Esophagus muscularis mucosa (tissue), 4 donors: ENCODE measurements at places on chromosomes 11 and 22.

DNA sequence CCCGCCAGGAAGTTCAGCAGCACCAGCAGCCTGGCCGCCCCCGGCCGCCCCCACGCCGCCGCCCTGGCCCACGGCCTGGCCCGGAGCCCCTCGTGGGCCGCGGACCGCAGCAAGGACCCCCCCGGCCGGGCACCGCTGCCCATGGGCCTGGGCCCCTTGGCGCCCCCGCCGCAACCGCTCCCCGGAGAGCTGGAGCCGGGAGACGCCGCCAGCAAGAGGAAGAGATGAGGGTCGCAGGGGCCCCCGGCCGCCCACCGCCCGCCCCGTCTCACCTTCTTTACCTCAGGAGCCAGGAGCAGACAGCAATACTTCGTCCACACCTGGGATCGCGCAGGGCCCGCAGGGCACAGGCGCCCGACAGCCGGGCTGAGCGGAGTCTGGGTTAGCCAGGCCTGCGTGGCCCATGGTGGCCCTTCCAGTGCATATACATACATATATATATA is 115.6 kb downstream of the CACNA1I start:
- DNase-seq, result no peak

DNA sequence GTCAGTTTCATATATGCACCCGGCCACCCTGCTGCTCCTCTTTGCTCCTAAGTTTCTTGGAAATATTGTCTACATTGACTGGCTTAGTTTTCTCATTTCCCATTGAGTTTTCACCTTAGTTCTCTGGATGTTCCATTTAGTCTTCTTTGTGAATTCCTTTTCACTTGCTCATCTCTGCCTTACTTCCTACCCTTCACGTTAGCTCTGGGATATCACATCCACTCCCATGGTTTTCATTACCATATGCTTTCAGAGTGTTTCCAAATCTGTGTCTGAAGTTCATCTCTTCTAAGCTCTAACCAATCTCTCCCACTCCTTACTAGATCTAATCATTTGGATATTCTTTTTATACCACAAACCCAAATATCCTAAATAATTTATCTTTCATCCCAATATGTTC is 226.4 kb downstream of the FAM76B start:
- DNase-seq, result no peak

DNA sequence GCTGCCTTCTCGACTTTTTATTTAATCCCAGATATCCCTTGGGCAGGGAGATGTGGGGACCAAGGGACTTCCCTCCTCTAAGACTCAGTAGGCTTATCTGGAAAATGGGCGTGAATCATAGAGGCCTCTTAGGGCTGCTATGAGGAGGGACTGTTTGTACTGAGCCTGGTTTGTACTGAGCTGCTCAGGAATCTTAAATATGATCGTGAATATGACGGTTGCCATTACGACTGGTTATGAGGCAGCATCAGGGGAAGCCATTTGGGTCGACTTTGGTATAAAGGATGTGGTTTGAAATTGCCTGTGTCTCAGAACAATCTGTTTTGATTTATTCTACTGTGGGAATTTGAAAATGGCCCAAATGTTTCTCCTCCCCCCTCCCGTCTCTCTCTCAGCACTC is 20.6 kb downstream of the TSPAN18 start:
- no peak for DNase-seq

- no peak for DNase-seq
These were observed 423.4 kb downstream of the GUCY1A2 start for GRCh38 chr11:106594751-106595351.

- DNase-seq, result no peak
These were observed 1.0 kb downstream of the VWCE start for GRCh38 chr11:61293867-61294716.

DNA sequence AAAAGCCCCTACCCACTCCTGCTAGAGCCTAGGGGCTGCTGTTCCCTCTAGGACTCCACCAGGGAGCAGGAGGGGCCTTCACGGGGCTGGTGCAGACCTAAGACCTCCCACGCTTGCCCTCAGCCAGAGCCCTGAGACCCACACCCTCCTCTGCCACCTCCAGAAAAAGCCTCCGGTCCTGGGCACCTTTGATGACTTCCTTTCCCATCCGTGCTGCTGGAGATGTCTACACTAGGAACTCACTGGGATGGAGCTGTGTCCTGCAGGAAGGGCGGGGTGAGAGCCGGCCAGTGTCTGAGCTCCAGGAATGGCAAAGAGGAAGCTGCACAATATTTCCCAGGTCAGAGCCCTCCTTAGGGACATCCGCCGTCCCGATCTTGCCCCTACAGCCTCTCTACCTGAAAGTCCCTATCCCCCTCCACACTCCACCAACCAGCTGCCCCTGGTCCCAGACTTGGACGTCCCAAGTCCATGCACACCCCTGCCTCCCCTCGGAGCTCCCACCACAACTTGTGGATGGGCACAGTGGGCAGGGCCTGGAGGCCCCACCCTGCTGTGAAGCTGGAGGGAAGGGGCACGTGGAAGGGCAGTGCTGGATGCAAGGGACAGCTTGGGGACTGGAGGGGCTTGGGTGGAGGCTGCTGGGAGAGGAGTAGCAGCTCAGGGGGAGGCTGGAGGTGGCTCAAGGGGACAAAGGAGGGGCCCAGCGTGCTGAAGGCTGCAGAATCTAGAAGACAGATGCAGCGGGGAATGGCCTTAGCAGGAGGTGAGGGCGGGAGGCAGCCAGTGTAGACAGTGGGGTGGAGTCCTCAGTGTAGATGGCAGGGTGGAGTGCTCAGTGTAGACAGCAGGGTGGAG is 13.5 kb upstream of the LRP5 start:
- DNase-seq, result no peak

- no peak for DNase-seq
These were observed at the start of gene FAM83F for GRCh38 chr22:39994566-39995392. FAM83F (plus strand) TSS chr22:39994954; CDS start chr22:39995043, 89 bp downstream.

DNA sequence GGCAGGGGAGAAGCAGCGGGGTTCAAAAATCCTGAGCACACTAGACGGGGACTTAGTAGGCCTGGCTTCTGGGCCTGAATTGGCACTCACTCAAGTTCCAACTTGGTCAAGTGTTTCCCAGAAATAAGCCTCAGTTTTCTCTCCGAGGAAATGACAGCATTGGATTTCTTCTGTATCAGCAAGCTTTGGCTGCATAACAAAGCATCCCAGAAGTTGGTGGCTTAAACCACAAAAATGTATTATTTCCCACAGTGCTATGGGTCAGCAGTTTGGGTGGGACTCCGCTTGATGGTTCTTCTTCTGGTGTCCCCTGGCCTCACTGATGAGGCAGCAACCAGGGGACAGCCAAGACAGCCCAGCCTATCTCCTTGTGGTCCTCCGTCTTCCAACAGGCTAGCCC is 1.6 kb upstream of the CYTH4 start:
- DNase-seq, result no peak

GRCh38 chr11:24567380-24567779 is 70.5 kb downstream of the LUZP2 start:
- no peak for DNase-seq

DNA sequence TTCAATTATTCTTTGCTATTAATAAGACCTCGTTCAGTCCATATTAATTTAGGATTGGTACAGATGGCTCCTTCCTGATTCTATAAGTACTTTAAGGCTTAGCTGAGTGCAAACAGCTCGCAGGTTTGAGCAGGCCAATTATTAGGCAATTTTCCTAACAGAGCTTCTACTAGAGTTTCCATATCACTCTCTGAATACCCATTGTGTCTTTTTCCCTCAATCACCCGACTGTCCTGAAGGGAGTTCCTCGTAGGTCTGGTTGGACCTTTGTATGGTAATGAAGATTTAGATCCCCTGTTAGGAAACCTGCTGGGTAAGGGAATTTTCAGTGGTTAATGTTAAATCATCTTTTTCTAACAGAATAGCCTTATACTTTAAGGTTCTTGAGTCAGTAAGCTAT is 61.1 kb downstream of the ARHGAP42 start:
- DNase-seq, result no peak

DNA sequence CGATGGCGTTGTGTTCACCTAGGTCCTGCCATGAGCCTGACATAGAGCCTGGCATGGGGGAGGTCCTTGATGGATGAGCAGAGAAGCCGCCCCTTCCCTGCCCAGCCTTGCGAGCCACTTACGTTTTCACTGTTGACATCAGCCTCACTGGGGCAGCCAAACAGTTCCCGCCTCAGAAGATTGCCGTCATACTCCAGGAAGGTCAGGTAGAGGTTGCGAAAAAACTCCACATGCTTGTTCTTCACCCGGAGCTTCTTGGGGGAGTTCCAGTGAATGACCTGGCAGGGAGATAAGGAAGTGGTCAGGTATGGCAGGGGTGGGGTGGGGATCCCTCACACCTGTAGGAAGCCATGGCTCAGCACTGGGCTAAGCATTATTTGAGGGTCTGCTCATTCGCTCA is 279.3 kb upstream of the SYN3 start:
- DNase-seq, result no peak

- no peak for DNase-seq
These were observed 5.0 kb downstream of the CABP7 start for GRCh38 chr22:29724843-29725242.

- no peak for DNase-seq
These were observed 74.5 kb downstream of the MICAL3 start for GRCh38 chr22:17949642-17950473.

DNA sequence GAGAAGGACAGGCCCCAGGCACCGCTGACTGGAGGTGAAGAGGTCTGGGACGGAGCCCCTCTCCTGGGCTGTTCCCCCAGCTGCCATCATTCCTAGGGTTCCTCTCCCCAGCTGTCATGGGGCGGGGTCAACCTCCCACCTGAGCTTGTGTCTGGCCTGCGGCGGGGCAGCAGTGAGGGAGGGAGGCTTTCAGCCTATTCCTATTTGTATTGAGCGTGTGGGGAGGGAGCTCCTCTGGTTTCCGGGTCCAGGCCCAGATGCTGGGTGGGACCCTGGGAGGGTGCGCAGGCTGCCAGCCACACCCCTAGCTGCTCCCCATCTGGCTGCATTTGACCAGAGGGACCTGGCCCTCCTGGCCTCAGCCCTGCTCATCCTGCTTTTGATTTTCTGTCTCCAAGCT is 13.7 kb downstream of the TSPAN4 start:
- no peak for DNase-seq

DNA sequence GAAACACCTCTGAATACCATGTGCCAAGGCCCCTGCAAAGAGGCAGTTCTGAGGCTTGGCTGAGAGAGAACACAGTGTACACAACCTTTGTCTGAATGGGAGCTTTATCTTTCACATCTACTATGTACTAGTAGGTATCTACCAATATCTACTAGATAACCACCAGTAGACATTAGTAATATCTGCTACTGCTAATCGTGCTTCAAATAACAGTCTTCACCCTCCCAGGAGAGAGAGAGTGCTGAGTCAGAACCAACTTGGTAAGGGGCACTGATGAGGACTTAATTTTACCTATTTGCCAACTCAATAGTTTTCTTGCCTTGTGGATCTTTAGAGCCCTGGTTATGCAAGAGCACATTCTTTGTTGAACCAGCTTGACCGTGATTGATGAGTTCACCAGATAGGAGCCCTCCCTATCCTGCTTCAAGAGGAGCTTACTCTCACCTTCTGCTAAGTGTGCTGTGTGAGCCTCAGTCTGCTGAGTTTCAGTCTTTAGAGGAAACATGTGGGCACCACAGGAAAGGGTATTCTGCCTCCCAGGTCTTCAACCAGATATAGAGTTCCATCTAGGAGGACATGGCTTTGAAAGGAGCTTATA is 967.5 kb downstream of the NTM start:
- no peak for DNase-seq

DNA sequence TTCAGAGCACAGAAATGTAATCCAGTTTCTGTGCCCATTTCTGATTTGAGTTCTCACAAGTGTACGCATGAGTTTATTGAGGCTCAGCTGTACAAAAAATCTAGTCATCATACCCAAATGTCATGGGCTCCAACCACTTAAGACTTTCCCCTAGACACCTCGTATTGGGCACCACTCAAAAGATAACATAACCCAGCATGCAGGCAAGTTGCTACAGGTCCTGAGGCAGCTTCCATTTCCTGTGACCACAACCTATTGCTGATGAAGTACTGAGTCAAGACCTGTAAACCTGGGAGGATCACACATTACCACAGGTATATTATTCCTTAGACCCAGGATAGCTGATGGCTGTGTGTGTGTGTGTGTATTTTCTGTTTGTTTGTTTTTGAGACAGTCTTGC is 95.2 kb downstream of the MRTFA start:
- no peak for DNase-seq

DNA sequence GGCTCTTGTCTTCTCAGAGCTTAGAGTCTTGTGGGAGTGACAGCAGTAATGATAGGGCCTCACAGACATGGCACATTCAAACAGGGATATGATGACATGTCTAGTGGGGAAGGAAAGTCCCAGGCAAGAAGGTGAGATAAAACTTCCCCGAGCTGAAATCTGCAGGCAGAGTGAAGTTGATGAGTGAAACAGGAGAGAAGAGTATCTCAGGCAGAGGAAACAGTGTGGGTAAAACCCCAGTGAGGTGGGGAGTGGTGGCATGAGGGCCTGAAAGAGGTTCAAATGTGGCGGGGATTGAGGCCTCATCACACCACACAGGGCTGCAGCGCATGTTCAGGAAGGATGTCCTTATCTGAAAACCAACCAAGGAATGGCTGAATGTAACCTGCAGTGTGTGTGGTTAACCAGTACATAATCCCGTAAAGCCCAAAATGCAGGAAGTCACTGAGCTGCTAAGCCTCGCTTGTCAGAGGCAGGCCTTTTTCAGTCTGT is 153.8 kb upstream of the E2F8 start:
- DNase-seq, result no peak

- no peak for DNase-seq
These were observed 26.1 kb upstream of the CARD16 start for GRCh38 chr11:105071089-105071732.

DNA sequence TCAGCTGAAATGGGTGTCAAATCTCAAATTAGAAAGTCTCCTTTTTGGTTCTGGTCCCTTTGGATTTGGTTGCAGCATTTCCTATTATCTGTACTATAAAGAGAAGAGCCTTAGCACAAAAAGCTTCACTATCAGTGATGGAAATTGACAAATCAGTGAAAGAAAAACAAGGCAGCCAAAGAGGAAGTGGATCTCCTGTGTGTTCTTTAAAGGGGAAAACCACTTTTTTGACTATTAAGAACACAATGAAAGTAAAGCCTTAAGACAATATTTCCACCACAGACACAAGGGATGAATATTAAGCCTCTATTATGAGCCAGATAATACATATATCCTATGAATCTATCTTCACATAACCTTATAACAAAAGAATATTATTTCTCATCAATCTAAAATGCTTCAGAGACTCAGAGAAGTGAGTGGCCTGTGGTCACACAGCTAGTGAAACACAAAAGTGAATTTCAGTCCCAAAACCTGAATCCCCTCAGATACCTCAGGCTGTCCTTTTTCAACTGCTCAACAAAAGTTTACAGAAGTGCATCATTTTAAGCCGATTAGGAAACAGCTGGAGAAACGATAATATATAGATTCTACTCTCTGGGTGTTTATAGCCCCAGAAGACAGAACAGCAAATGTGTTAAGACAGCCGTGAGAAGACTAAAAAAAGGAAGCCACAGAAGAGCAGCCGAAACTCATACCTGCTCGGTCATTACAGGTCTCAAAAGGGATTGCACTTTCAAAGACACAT is 24.4 kb upstream of the FSHB start:
- no peak for DNase-seq
